ENCODE measurements at places on chromosomes 1 and 21. TPM values are rescaled to one million over a fixed set of nuclear protein-coding genes. Genes with fewer than 3 reads are reported as not detected.

- H3K27ac ChIP-seq, result no peak overlapping the region
- H3K27me3 ChIP-seq, result no peaks in the 10 kb centered on the region
- H3K36me3 ChIP-seq, result no peaks in the 10 kb centered on the region
- H3K4me1 ChIP-seq, result no peaks in the 10 kb centered on the region
- no peak overlapping the region for H3K4me3 ChIP-seq
Measured at GRCh38 chr1:162372159-162373071, 4.2 kb downstream of the SPATA46 start.

- no peaks in the 10 kb centered on the region for H3K4me1 ChIP-seq
- no peak overlapping the region for H3K4me3 ChIP-seq
- no peaks in the 10 kb centered on the region for H3K36me3 ChIP-seq
- no peak for DNase-seq
Measured at GRCh38 chr1:44110916-44111315, 7.7 kb upstream of the KLF17 start.

Gene MROH7
- total RNA-seq, result 6.3 TPM

GRCh38 chr1:218983848-218984247 is 189.8 kb upstream of the LYPLAL1 start:
- no peak for DNase-seq
- H3K36me3 ChIP-seq, result no peaks in the 10 kb centered on the region
- H3K27me3 ChIP-seq, result no peaks in the 10 kb centered on the region
- H3K27ac ChIP-seq, result no peak overlapping the region

GRCh38 chr1:47709019-47709871 is 271.4 kb downstream of the FOXD2 start:
- no peaks in the 10 kb centered on the region for H3K36me3 ChIP-seq
- H3K4me1 ChIP-seq, result peaks cover 7% of the 10 kb centered on the region
- no peak for DNase-seq
